Suppressor macrophage treated with lipopolysaccharide for 4 hours (primary cell): ENCODE measurements at places on chromosomes 11 and 22.

GRCh38 chr11:42171046-42171445 is 711.6 kb upstream of the LRRC4C start:
- no peak for DNase-seq

- DNase-seq: no peak
Observed at GRCh38 chr11:115333949-115334348, 170.3 kb downstream of the CADM1 start.

DNA sequence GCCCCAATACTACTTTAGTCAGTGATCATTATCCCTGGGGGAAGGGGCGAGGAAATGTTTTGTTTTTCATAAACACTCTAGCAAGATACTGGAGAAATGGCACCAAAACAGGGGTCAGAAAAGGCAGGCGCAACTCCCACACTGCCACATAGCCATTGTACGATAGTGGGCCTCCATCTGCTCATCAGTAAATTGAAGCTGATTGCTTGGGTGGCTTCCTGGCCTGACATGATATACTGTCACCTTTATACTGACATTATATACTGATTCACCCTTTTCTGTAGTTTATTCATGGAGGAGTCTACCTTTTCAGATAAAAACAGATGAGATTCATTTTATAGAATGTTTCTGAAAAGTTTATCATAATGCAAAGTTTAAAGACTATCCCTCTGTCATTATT is 51.6 kb upstream of the CCDC34 start:
- DNase-seq: no peak

- DNase-seq: peak; percentile 78
Observed at GRCh38 chr11:75349521-75350116, 1.8 kb downstream of the ARRB1 start.

GRCh38 chr11:79083352-79083751 is 357.5 kb downstream of the TENM4 start:
- DNase-seq: no peak

- no peak for DNase-seq
Observed at GRCh38 chr11:75498556-75499255, 27.0 kb downstream of the GDPD5 start.

DNA sequence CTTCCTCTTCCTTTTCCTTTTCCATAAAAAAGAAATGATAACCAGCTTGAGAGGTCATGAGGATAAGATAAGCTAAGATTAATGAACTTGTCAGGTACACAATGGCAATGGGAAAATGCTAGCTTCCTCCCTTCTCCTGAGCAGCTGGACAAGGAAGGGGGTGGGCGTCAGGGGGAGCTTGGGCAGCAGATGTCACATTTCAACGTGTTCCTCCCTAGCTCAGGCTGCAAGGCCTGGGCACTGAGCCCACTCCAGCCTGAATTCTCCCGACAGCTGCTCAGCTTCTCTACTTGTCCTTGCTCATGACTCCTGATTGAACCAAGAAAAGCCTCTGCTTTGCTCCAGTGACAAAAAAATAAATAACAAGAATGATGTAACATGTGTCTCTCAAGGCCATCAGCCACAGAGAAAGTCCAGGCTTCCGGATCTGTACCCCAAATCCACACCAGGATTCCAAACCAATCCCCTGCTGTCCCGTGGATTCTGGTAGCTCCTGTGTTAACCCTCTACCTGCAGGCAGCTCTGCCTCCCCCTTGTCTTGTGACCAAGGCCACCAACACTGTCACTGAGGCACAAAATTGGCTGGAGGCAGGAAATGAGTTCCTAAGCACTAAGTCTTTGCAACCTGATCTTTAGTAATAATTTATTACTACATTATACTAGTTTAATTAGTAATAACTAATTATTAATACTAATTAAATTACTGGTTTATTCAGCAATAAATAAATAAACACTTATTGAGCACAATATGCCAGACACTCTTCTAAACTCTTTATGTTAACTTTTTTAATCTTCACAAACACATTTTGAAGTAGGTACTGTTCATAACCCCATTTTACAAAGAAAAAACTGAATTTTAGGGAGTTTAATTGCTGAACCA is 146.5 kb downstream of the CCDC34 start:
- no peak for DNase-seq

DNA sequence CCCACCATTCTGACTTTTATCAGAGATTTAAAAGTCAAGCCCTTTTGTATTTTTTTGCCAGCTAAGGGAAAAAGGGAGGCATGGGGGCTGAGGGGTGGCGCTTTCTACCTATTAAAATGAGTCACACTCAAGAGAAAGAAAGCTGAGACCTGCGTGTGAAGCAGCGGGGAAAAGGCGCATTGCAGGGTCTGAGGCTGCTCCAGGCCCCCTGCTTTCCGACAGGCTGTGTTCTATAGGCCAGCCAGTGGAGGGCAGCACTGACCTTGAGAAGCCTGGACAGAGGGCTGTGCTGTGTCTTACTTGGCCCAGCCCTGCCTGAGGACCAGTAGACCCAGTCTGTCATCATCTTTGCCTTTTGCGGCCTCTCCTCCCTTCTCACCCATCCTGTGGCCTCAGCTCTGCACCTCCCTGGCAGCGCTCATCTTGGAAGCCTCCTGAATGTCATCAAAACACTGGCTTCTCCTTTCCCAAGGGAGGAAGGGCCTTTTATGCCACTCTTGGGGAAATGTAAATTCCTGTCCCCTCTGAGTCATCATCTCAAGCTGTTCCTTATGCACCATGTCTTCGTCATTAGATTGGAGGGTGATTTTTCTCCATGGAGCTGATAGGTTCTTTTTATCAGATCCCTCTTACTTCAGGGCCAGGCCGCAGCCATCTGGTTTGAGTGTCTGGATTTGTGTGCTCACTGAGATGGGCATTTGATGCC is 12.6 kb upstream of the MAPK8IP1 start:
- DNase-seq: peak; percentile 60

DNA sequence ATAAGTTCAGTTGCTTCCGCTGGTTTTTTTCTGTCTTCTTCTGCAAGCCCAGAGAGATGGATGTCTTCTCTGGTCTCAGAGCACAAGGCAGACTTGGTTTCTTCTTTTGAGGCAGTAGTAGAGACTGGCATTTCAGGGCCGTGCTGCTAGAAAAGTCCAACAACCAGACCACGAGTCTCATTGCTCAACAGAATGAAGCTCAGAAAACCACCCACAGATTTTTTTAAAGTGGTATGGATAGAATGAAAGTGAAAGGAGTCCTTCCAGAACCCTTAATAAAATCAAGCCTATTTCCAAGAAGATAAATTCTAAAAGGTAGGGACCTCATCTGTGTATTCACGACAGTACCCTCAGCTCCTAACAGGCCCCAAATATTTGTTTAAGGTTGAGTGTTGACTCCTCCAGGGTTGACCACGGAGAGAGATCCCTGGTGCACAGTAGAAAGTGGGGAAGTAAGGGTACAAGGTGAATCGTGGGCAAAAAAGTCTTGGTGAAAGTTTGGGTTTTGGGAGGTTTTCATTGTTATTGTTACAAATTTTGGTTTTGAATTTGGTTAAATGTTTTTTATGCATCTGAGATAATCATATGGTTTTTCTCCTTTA is 43.6 kb upstream of the DDX6 start:
- peak; percentile 89 for DNase-seq

DNA sequence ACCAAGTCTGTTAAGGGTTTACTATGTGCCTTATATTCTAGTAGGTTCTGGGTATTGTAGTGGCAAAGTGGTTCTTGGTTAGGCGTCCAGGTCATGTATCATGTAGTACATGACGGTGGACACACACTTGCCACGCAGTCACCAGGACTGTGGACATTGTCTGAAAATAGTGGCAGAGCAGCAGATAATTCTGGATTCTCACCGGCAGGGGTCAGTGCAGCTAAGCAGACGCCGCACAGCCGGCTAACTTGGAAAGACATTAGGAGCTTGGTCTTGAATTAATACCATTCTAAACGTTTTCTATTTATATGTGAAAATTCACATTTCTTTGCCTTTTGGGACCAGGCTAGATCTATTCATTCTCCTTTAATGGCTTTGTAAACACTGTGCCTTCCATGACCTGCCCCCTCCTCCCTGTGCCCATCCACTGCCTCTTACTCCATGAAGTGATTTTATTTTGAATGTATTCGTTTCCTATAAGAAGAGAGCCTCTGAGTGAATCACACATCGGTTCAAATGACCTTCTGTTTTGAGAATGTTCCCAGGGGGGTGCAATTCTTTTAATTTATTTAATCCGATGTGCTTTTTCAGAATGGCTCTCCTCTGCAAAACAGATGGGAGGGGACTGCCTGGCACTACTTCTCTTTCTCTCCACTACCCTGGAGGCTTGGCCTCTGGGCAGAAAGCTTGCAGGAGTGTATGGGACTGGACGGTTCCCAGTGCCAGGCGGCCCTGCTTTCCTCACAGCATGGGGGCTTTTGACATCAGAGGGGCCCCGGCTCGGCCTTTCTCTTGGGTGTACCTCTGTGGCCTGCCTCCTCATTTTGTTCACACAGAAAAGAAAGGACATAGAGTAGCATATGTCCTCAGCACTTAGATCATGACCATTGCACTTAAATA is 378.0 kb downstream of the NTM start:
- peak; percentile 61 for DNase-seq

GRCh38 chr22:23722724-23723123 is 28.2 kb downstream of the ZNF70 start:
- no peak for DNase-seq

GRCh38 chr11:107708792-107709191 is 3.1 kb downstream of the SLN start:
- no peak for DNase-seq

- DNase-seq: peak; percentile 73
Observed at GRCh38 chr11:5690216-5690615, 626 bp downstream of the TRIM22 start.

GRCh38 chr11:108278546-108278945 is 55.7 kb downstream of the ATM start:
- peak; percentile 2 for DNase-seq

DNA sequence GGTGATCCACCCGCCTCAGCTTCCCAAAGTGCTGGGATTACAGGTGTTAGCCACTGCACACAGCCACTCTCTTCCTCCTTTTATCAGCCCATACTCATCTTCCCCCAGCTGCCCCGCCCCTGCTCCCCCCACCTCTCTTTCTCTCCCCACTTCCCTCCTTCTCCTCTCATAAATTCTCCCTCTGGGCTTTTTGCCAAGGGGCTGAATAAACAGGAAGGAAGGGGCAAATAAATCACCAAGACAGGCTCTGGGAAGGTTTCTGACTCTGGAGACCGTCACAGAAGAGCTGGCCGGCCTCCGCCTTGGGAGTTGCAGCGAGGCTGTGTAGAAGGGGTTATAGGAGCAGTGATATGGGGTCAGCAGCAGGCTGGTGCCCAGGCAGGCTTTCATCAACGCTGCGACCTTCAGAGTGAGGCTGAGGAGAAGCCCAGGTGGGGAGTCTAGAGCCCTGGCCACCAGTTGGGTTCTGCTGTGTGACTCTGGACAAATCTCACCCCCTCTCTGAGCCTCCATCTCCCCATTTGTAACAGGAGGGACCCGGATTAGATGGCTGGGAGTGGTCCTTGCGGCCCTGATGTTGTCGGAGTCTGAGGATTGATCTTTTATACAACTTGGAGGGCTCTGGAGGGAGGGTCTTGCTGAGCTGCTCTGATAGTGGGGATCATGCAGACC is 62.6 kb upstream of the RASD2 start:
- DNase-seq: peak; percentile 82

GRCh38 chr11:85685820-85686459 is at the start of gene CCDC89:
TSS of gene CCDC89 (minus strand) at chr11:85686195. CDS start at chr11:85686130, 65 bp downstream.
- DNase-seq: no peak

- no peak for DNase-seq
Observed at GRCh38 chr11:117410861-117411710, 83.4 kb downstream of the CEP164 start.

DNA sequence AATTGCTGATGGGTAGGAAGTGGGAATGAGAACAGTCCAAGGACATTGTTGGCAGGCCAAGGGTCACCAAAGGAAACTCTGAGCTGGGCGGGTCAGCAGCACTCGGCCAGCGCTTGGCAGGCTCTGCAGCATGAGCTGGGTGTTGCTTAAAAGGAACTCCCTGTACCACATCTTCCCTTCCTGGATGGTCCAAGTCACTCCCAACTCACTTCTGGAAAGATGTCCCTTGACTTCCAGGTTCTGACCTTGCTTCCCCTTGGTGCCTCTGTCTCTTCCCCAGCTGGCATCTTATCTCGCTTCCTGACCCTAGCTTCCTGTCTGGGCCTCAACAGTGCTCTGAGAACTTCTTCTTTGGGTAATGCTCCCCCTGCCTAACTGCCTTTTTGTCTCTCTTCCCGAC is 24.8 kb upstream of the SWAP70 start:
- DNase-seq: no peak
